ENCODE measurements at places on chromosomes 3 and 15.
A peak's percentile ranks its signal among the peaks of the same experiment; 100 is the strongest.

DNA sequence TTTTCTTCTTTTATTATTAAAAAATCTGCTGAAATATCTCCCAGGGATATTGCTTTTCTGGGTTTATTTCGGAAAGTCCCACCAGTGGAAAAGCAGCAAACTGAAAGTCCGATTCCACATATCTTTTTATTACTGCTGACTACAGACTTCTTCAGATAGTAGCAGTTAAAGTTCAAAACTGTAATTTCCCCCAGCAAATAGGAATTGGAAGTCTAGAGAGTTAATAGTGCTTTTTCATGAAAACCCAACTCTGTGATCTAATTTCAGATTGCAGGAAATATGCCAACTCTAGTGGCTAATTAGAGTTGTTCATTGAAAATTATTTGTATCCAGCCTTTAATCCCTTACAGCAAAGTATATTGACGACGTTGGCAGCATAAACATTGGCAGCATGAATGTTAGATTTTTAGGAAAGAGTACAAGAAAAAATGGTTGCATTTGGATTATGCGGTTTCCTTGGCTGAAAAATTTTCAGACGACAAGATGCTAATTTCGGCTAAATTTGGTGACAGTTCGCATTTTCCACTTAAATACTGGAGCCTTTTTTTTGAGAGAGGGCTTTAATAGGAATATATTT, 472.9 kb upstream of the CBLB start:
- DNase-seq: no peak

GRCh38 chr3:141699324-141699723, 38.8 kb upstream of the RNF7 start:
- no peak for DNase-seq

- DNase-seq: no peak
These were observed 98.5 kb downstream of the ITPR1 start for GRCh38 chr3:4591669-4592068.

DNA sequence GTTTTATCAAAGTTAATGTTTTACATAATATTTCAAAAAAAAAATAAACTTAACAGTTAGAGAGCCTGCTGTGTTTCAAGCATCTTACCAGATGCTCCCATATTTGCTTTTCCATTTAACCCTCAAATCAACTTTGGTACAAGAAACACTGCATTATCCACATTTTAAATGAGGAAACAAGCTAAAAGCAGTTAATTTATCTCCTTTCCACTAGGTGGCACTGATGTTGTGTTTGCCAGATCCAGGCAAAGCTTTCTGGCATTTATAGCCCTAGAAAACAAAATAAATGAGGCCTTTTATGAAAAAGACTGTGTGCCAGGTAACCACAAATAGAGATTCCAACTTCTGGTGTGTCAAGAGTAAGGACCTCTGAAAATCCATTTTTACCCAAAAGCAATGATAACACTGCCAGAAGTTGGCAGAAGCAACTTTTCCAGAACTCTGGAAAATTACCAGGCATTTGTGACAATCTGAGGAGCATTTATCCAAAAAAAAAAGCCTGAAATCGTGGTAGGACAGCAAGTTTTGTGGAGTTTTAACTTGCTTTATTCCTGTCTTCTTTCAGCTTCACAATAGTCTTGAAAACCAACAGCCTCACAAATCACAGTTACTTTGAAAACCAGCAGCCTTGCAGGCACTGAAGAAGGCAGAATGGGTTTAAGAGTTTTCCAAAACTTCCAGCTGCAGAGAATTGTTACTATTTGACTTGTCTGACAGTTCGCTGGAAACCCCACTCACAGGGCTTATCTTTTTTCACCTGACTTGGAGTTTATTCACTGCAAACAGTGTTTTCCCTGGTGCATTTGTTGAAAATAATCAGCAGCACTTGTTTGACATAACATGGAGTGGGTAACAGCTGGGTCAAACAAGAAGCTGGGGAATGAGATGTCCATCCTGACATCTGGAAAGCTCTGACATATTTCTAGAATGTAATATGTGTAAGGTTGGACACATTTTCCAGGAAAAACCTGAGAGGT, 9.2 kb downstream of the FAM162A start:
- peak; percentile 73 for DNase-seq

DNA sequence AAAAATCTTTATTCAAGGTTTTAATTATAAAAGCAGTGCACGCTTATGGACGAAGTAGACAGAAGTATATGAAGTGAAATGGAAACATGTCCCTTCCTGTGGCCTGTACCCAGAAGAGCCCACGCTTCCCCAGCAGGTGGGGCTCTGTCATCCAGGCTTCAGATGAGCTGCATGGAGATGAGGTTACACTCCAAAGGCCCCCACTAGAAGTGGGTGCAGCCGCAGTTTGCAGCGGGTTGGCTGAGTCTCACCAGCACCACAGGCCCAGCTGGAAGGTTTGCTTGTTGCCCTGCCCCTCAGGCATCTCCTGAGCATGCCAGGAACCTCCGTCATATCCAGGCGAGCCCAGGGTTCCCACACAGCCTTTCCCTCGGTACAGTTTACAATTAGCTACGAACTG, 33.1 kb downstream of the PRR20G start:
- no peak for DNase-seq
